Cerebellum (tissue), 4 donors: ENCODE measurements at places on chromosomes 6 and 20.

- no peak for DNase-seq
Measured at GRCh38 chr6:170091000-170091638, 199.8 kb downstream of the DLL1 start.

DNA sequence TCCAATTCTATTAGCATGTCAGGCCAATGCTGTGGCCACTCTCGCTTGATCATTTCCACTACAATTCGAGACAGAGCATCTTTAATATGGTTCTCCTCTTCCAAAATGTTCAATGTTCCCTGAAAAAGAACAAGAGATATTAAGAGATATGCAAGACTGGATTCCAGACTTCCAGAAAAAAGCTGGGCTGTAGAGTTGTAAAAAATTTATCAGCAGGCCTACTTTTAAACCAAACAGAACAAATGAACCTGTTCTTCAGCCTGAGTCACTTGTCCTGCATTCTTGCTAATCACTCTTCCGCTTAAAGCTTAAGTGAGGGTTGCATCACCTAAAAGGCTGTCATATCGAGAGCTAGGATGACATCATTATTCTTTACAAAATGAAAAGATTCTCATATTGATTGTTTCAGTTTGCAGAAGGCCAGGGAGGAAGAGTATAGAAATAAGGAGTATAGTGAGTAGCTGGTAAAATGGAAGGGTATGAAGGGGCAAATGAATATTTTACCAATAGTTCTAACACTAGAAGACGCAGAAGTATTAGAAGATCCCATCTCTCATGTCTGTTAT lies 4.9 kb downstream of the XPO5 start:
- DNase-seq = no peak

DNA sequence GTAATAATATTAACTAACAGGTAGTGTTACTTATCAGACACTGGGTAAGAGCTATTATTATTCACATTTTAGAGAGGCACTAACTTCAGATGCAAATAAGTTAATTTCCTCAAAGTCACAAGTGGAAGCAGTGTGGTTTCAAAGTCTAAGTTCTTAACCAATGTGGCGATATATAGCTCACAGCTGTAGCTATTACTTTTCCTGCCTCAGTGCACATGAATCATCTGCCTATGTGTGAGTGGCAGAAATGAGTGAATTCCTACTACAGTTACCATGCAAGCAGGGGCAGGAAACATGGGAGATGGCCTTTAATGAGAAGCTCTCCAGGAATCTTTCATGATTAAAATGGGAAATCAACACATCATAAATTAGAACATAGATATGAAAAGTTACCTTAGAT lies 126.2 kb upstream of the EYA4 start:
- no peak for DNase-seq

DNA sequence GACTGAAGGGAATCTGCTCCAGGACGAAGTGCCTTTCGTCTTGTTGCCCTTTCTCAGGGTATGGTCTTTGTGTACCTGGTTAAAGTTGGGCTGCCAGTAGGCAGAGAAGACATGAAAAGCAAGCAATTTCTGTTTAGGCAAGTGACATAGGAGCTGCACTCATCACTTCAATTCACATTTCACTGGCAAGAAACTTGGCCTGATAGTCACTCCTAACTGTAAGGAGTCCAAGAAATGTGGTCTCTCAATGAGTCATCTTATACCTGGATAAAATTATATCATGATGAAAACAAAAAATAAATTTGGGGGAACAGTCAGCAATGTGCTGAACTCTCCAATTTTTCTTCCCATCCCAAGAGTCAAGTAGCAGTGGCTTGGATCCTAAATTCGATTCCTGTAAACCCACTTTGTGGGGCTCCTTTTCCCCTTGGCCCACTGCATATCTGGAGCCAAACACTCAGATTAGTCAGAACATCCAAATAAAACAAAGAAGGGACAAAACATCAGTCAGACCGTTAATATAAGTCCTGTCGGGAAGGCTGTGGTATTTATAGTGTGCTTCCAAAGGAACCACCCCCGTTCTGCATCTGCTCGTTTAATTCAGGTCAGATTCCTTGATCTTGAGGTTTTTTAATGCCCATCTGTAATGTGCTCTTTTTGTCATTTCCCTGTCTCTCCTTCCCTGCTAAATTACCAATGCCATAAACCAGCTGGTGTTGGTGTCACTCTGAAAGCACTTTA lies 5.0 kb upstream of the GABRR1 start:
- no peak for DNase-seq

- DNase-seq = no peak
Measured at GRCh38 chr20:23139524-23139923, 53.4 kb upstream of the CD93 start.
